ENCODE measurements at places on chromosomes 7 and 10.

- no peak for DNase-seq
Measured at GRCh38 chr10:17209302-17209701, 7.8 kb upstream of the TRDMT1 start.

GRCh38 chr7:46440186-46440585 lies 519.1 kb upstream of the IGFBP3 start:
- DNase-seq: no peak

DNA sequence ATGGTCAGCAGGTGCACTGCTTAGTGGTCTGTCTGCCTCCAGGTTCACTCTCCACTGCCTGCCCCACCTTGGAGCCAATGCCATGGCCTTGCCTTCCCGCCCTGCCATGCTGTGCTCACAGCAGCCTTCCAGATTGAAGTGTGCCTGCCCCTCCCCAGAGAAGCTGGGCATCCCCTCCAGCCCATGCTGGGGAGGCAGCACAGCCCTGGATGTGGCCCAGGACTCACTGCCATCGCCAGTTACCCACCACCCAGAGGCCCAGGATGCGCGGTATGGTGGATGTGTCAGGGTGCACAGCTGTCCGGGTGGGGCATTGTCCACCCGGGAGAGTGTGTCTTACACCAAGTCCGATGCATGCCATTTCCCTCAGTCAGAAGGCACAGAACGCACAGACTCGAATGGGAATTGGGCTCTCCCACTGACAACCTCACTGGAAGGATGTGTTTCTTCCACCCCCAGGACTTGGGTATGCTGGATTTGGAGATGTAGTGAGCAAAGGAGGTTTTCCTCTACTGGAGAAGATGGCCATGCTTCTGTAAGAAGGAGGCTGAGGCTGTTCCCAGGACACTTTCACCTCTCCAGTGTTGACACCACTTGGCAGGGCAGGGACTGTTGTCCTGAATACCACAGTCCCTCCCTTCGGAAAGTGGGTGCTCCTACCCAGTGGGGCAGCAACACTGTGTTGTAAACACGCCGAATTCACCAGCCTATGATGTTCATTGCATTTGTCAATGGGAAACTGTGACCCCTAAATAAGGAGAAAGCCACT lies 122.0 kb downstream of the ADARB2 start:
- no peak for DNase-seq

GRCh38 chr10:493391-494148 lies 195.9 kb downstream of the DIP2C start:
- no peak for DNase-seq

DNA sequence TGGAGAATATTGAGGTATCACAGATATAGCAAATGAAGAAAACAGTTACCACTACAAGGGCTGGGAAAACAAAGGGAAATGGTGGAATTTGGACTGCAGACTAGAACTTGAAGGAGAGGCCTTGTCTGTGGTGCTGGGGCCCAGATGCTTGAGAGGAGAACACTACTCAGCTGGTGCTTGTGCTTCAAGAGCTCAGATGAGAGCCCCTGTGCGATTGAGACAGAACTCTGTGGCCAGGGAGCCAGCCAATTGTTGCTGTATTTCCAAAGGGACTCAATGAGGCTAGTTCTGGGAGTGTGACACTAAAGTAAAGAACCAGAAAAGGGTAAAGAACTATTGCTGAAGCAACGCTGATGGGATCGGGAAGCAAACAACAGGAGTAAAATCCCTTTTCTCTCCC lies 406.5 kb upstream of the SEMA3D start:
- DNase-seq: no peak

- no peak for DNase-seq
Measured at GRCh38 chr7:127943541-127944521, 87.4 kb downstream of the LRRC4 start.

GRCh38 chr10:58019863-58020537 lies 247.7 kb downstream of the IPMK start:
- DNase-seq: no peak

DNA sequence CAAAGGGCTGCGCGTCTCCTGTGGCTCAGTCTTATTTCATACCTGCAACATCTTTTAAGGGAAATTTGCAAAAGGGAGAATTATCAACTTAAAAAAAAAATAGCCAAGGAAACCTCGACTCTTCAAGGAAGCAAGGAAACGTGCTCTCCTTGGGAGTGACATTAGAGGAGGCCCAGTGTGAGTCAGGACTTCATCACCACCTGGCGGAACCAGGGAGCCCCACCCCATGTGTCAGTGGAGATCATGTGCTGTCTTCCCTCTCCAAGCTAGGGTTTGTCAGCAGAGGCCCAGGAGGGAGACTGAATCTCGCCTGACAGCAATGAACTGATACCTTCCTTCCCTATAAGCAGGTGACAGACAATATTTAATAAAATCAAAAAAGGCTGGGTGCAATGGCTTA lies 28.9 kb downstream of the POR start:
- DNase-seq: no peak

DNA sequence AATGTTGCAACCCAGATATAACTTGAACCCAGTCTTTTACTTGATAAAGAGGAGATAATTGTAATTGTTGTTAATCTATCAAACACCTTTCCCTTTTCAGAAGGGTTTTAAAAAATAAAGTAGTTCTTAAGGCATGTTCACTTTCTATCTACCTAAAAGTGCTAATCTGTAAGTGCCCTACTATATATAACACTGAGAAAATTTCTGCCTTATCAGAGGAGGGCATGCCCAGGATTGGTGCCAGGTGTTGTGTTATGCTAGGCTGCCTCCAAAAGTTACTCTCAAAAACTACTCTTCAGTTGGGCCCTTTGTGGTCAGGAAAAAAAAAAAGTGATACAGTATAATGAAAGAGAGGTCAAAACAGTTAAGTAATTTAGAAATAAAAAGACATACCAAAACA lies 36.3 kb downstream of the SMNDC1 start:
- no peak for DNase-seq

- no peak for DNase-seq
Measured at GRCh38 chr7:112238852-112239610, 32.5 kb downstream of the ZNF277 start.
